Activated T-helper 2 cell treated with anti-CD3 and anti-CD28 coated beads, Interferon-gamma antibody, Interleukin-2, Interleukin-4, amounts not matched to agents 10 μg/mL and 5 μg/mL and 100 μg/mL, durations not matched to agents 14 hours and 24 hours and 36 hours (primary cell): ENCODE measurements at places on chromosomes 5 and 9.

DNA sequence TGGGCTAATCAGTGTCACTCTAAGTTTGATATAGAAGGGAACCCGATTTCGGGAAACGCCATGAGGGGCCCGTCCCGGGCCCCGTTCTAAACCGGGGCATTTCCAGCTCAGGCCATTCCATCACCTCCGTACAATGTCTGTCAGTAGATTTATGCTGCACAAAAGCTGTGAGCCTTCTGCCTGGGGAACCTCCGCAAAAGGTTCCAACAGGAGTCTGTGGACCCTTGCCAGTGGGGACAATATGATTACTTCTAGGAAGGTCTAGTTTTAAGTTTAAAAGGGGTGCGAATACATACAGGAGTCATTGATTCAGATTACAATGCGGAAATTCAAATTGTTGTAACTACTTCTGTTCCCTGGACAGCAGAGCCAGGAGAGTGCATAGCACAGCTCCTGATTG, 57.6 kb downstream of the RAPGEF1 start:
- no peak for DNase-seq

GRCh38 chr9:16688814-16689213, 181.7 kb downstream of the BNC2 start:
- no peak for DNase-seq

DNA sequence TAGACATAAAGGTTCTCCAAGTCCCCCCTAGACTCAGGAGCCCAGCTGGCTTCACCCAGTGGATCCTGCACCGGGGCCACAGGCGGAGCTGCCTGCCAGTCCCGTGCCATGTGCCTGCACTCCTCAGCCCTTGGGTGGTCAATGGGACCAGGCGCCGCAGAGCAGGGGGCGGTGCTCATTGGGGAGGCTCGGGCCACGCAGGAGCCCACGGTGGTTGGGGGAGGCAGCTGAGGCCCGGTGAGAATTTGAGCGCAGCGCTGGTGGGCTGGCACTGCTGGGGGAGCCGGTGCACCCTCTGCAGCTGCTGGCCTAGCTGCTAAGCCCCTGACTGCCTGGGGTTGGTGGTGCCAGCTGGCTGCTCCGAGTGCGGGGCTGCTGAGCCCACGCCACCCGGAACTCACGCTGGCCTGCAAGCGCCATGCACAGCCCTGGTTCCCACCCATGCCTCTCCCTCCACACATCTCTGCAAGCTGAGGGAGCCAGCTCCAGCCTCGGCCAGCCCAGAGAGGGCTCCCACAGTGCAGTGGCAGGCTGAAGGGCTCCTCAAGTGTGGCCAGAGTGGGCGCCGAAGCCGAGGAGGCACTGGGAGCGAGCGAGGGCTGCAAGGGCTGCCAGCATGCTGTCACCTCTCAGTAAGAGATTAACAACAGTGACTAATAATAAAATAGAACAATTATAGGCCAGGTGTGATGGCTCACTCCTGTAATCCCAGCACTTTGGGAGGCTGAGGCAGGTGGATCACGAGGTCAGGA, 65.9 kb downstream of the SPATA31D1 start:
- no peak for DNase-seq

- DNase-seq = no peak
Observed at GRCh38 chr9:12956261-12956660, 181.4 kb downstream of the LURAP1L start.

GRCh38 chr9:38423973-38424843, at the start of gene IGFBPL1:
IGFBPL1 (minus strand) TSS chr9:38424454; CDS start chr9:38424424, 30 bp downstream.
- no peak for DNase-seq

DNA sequence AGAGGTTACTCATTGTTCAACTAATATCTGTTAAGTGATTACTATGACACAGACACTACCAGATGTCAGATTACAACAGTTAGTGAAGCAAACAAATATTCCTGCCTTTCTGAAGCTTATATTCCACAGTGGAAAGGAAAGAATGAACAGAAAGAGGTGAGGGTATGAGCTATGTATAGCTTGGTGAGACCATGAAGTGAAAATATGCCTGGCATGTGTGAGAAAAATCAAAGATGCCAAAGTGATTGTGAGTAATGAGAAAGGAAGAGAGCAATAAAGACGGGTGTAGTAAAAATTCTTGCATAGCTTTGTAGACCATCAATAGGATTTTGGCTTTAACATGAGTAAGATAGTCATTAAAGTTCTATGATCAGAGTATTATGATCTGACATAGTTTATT, 734.5 kb upstream of the NUDT12 start:
- DNase-seq = no peak

DNA sequence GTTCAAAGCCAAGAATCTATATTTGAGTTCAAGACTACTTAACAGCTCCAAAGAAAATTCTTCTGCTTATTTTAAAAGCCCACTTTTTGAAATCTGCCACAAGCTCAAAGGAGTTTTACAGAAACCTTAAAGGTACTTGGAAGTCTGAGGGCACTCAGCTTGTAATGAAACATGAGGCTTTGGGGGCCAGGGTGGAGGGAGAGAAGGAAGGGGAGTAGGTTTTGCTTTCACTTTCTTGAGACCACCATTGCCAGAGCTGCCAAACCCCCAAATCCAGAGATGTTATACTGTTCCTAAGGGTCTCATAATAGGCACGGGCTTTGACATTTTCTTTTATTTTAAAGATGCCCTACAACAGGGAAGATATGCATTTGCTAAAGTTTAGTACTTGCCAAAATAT, 42.6 kb upstream of the TNFAIP8 start:
- DNase-seq = no peak

DNA sequence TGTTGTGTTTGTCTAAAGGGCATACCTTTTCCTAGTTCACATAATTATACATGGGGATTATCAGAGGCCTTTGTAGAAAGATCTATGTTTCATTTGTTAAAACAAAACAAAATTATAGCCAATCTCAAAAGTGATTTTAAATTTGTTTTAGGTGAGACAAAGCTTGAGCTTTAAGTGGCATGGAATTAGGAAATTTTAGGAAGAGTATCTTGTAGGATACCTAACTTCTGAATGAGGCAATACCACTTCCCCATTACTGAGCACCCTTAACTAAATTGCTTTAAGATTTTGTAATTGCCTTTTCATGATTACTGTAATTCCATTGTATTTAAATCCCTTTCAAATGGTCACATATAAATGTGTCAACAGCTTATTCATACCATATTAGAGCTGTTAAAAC, 775.6 kb downstream of the NR2F1-AS1 start:
- no peak for DNase-seq

GRCh38 chr5:81065492-81065891, 105.3 kb downstream of the RASGRF2 start:
- DNase-seq = no peak

DNA sequence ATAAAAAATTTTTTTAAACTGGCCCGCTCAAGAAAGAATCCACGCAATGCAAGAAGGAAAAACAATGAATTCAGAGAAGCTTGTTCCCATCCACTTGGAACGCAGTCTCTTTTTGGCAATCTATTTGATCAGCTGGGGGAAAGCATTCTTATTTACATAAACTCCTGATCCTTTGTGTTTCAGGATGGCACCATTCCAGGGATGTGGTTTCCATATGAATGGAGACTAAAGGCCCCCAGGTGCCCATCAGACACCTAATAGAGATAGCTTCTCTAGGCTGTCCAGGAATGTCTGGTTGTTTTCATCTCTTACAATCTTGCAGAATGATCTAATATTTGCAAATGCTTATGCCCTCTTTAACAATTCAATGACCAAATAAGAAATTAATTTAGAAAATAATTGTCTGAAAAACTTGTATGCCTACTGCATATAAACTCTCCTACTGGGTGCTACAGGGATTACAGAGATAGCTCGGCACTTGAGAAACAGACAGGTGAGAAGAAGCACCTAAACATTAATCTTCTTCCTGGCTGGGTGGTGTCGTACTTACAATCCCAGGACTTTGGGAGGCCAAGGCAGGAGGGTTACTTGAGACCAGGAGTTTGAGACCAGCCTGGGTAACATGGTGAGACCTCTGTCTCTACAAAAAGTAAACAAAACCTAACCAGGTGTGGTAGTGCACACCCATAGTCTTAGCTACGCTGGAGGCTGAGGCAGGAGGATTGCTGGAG, 3.0 kb upstream of the RASGRF2 start:
- no peak for DNase-seq

GRCh38 chr9:126592461-126592860, 21.3 kb upstream of the LMX1B start:
- DNase-seq = no peak

DNA sequence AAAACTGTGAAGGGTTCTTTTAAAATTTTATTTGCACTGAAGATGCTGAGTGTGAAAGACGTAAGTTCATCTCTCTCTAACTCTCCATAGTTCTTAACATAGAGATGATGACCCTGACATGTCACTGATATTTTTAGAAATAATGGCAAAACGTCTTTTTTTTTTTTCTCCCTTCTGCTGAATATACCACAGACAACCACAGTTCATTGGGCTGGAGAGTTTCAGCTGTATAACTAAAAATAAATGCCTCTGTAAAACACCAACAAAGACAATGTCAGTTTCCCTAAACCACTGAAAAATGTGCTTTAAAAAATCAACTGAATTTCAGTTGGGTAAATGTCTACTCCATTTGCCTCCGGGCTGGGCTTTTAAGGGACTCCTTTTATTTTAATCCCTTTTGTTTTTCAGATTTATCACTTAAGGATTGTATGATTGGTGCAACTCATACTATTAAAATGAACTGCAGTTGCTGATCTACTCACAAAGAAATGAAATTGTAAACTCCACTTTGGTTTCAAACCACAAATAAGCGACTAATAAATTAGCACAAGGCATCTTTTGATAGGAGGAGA, 830.9 kb upstream of the WWC1 start:
- DNase-seq = no peak

- no peak for DNase-seq
Observed at GRCh38 chr5:75734913-75735789, 17.9 kb upstream of the POC5 start.

DNA sequence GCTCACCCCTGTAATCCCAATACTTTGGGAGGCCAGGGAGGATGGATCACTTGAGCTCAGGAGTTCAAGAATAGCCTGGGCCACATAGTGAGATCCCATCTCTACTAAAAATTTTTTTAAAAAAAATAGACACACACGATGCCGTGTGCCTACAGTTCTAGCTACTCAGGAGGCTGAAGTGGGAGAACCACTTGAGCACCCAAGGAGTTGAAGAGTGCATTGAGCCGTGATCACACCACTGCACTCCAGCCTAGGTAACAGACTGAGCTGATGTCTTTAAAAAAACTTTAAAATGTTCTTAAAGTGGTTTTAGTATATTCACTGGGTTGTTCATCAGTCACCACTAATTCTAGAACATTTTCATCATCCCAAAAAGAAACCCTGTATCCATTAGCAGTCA, 51.9 kb upstream of the RNF38 start:
- DNase-seq = no peak

DNA sequence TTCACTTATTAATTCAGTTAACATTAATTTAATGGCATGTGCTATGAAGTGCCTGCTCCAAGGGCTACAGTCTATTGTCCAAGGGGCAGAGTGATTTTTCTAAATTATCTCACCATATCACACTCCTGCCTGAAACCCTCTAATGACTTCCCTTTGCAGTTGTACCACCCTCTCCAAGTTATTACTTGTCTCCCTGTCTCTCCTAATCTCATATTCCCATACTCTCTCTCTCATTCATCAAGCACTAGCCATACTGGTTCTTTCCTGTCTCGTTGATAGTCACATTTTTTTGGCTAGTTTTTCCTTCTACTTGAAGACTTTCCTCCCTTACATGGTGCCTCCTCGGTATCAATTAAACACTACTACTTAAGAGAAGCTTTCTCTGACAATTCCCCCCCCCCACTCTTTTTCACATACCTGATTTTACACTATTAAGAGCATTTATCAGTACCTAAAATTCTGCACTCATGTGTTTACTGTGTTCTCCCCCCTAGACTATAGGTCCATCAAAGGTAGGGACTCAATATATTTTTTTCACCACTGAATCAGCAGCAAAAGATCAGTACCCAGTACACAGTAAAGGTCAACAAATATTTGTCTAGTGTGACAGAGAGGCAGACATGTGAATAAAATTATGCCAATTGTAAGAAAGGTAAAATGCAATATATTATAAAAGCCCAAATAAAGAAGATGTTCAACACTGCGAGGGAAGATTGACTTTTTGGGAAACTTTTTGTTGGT, 19.0 kb downstream of the RICTOR start:
- no peak for DNase-seq

DNA sequence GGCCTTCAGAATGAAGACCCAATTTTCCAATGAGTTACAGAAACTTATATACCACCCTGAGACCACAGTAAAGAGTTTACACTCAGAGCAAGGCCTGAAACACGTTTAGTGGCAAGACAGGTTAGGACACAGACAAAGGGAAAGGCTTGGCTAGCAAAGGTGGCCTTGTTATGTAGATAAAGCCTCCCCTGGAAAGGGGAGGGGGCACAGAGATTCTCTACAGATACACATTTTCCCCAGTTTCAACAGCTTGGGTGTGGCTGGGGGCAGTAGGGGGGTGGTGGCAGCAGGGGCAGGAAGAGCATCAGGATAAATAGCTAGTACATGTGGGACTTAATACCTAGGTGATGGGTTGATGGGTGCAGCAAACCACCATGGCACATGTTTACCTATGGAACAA, 51.9 kb upstream of the PPP1R2B start:
- no peak for DNase-seq

DNA sequence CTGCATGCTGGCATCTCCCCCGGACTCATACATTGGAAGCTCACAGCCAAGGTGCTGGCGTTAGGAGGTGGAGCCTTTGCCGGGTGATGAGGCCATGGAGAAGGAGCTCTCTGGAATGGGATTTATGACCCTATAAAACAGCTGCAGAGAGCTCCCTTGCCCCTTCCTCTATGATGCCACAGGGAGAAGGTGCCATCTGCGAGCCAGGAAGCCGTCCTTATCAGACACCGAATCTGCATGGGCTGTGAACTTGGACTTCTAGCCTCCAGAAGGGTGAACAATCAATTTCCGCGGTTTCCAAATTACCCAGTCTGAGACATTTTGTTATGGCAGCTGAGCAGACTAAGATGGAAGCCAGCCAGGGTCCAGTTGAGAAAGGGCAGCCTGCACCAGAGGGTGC, 381.2 kb upstream of the IRX1 start:
- DNase-seq = no peak

DNA sequence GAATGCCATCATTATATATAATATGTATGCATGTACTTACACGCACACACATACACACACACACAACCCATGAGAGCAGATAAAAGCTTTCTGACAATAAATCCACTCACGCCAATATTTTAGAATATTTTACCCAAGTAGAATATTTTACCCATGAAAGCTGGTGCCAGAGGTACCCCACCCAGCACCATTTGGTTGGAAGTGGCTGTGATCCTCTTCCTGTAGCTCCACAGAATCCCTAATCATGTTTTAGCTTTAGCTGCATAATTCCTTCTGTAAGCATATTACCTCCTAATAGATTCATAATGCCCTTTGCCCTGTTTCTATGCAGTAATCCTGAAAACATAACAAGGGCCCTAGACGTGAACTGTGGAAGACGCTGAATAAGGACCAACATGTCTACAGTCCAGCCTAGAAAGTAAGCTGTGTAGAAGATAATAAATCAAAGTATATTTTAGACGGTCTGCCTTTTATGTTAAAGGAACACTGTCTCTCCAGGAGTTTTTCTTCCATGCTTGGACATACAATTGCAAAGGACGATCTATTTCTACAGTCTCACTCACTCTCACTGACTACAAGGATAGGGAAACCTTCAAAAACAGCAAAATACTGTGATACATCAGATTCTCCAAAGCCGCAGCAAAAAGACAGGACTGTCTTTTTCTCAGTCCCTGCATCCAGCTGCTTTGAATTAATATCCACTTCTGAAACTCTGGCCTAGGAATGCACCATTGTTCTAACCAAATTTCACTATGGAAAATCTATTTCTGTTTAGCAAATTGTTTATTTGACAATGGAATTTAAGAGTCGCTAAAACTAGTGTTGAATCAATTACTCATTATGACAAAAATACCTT, 98.2 kb downstream of the USP20 start:
- no peak for DNase-seq
